ENCODE measurements at places on chromosomes 5 and 9.

DNA sequence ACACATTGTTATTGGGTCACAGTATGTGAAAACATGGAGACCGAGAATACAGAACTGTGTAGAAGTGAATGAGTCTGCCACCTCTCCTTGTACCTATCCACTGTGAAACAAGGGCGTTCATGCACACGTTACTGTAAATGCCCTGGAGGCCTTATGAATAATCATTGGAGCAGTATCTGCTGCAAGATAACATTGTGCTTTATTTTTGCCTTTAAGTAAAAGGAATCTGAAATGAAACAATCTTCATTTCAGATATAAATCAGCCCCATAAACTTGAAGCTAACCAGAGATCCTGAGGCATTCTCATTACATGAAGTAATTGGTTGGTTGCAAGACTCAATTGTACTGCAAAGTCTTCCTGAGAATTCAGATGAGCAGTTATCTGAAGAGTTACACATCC, 419.6 kb downstream of the KDM4C start:
- DNase-seq, result no peak

- no peak for DNase-seq
Observed at GRCh38 chr5:108271127-108271526, 110.8 kb downstream of the FBXL17 start.

- no peak for DNase-seq
Observed at GRCh38 chr9:14031060-14031414, 282.9 kb downstream of the NFIB start.

- no peak for DNase-seq
Observed at GRCh38 chr5:5270958-5271785, 131.0 kb downstream of the ADAMTS16 start.

DNA sequence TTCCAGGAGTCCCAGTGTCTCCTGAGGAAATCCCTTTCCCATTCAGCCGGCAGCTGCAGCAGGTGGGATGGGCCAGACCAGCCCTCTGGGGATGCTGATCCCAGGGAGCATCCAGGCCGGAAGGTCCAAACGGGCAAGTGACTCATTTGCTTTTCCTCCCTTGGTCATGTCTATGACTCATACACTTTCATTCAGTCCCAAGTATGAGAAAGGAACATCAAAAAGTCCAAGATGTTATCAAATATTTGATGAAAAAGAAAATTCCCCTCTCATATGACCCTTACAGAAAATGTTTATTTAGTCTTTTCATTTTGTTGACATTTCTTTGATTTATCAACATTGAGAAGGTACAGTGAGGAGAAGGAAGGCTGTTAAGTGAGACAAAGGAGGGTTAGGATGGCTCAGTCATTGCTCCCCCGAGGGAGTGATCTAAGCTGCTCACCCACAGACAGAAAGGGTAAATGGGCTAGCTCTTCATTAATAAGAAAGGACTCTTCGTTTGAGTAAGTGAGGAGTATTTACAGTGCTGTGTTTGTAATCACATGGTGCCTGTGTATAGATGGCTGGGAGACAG, 117.6 kb upstream of the ANKRD55 start:
- no peak for DNase-seq

DNA sequence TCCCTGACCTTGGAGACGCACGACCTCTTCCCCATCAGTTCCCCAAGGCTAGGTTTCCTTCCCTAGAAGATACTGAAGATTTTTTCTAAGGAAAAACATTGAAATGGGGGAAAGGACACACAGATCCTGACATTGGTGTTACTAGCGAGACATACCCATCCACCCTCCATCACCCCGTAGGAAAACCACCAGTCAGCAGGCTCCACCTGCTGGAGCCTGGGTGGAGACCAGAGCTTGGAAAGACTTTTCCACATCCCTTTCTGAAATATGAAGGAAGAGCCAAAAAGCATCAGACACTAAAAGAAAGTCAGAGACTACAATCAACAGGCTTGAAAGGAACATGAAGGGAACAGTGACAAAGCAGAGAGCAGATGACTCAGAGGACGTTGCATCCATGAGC, 638.0 kb downstream of the IRX1 start:
- no peak for DNase-seq

GRCh38 chr9:18990494-18990893, 42.5 kb downstream of the SAXO1 start:
- DNase-seq, result no peak

DNA sequence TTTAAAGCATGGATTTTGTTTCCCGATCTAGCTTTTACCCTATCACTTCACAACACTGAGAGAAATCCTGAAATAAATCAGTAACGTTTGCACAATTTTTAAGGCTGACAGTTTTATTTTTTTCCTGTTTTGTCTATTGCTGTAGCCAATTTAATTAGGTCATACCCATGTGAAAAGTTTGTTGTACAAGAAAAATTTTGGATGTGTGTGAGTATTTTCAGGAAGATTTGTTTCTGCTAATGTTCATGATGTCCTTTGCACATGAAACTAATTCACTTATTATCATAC, 237.8 kb downstream of the ARRDC3 start:
- DNase-seq, result no peak

GRCh38 chr9:136576269-136576626, 30.4 kb upstream of the NOTCH1 start:
- no peak for DNase-seq

Measured in activated effector memory CD4-positive, alpha-beta T cell treated with Interleukin-2 at 50 U/mL for 16 hours (primary cell).